ENCODE measurements at places on chromosomes 12 and 14. TPM values are rescaled to one million over a fixed set of nuclear protein-coding genes. Genes with fewer than 3 reads are reported as not detected.

Gene TAS2R8
- not detected for total RNA-seq

Gene ASCL1
- not detected for total RNA-seq

Gene OTOGL
- 0.16 TPM for total RNA-seq

Gene RNASE3
- not detected for total RNA-seq

Gene PPP2R5C
- total RNA-seq = 170 TPM

Gene OR4E2
- not detected for total RNA-seq

Gene SRGAP1
- 0.07 TPM for total RNA-seq

Gene TSPAN19
- not detected for total RNA-seq

Gene LRTM2
- 0.07 TPM for total RNA-seq

Gene SYCP3
- total RNA-seq = 0.50 TPM

Gene TRPV4
- total RNA-seq = not detected

Gene FOXN3
- 135 TPM for total RNA-seq

Gene OAS1
- total RNA-seq = 17.8 TPM

Gene ARMH4
- 0.18 TPM for total RNA-seq

Gene PYGL
- 1.5 TPM for total RNA-seq

Gene DNAJC22
- not detected for total RNA-seq

Gene KRT6C
- total RNA-seq = not detected

Gene RNFT2
- total RNA-seq = 14.4 TPM

Gene PLBD1
- total RNA-seq = not detected

Gene BCL2L2
- 9.3 TPM for total RNA-seq

Gene RNU4-1
- 2,662 TPM for total RNA-seq

Gene TEAD4
- 13.7 TPM for total RNA-seq

Gene NRIP2
- total RNA-seq = not detected

Gene NRXN3
- total RNA-seq = 0.07 TPM

Gene OTX2
- total RNA-seq = not detected

Gene LTB4R2
- 7.9 TPM for total RNA-seq

Gene PLEKHG7
- total RNA-seq = not detected

Gene LRRC9
- not detected for total RNA-seq

Gene GPR84
- total RNA-seq = 1.8 TPM

Gene NKX2-1
- total RNA-seq = not detected

Gene STYK1
- not detected for total RNA-seq

Gene FGF6
- total RNA-seq = not detected

Gene ABCC9
- 0.07 TPM for total RNA-seq

Gene ERBB3
- total RNA-seq = 0.71 TPM

Gene ESYT1
- 154 TPM for total RNA-seq

Gene APOF
- total RNA-seq = not detected

Gene TESPA1
- total RNA-seq = 186 TPM

Gene L2HGDH
- 14.2 TPM for total RNA-seq

Gene NID2
- 0.37 TPM for total RNA-seq

Gene TSPAN11
- not detected for total RNA-seq

Gene PRIMA1
- not detected for total RNA-seq

Gene RTL1
- not detected for total RNA-seq

Gene AKAP5
- total RNA-seq = 2.5 TPM

Gene KRT80
- total RNA-seq = not detected

Gene GLT1D1
- 3.2 TPM for total RNA-seq

Gene SLC7A8
- total RNA-seq = 5.3 TPM

Gene KLHL33
- total RNA-seq = not detected

Gene GUCY2C
- total RNA-seq = not detected

Gene RIN3
- total RNA-seq = 21.1 TPM

Gene LAG3
- total RNA-seq = 215 TPM

Gene C12orf42
- not detected for total RNA-seq

Gene ZFHX2
- 2.5 TPM for total RNA-seq

Gene DLGAP5
- 46.0 TPM for total RNA-seq

Gene LRFN5
- total RNA-seq = not detected

Gene CCDC175
- total RNA-seq = not detected

Gene CLEC4D
- total RNA-seq = not detected
